Stimulated activated naive B cell treated with anti-CD40 and anti-IgM and Interleukin-4, amounts not matched to agents 10 μg/mL and 1 μg/mL and 100 μg/mL, for 72 hours (primary cell): ENCODE measurements at places on chromosomes 13 and 19.
A peak's percentile ranks its signal among the peaks of the same experiment; 100 is the strongest.

GRCh38 chr13:99227331-99227900 is 26.8 kb downstream of the UBAC2 start:
- no peak for DNase-seq

DNA sequence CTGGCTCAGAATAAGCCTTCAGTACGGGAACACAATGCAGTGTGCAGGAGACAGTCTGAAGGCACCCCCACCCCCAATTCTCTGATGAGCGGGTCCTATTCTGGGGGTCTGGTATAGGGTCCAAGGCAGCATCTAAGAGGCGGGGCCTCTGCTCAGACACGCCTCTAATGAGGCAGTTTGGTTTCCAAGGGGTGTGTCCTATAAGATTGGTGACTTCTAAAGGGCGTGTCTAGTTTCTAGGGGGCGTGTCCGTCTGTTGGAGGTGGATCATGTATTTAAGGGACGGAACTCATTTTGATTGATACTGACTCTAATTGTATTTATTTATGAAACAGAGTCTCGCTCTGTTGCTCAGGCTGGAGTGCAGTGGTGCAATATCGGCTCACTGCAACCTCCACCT is 8.7 kb downstream of the FIZ1 start:
- no peak for DNase-seq

GRCh38 chr13:28347456-28348371 is 147.2 kb downstream of the FLT1 start:
- DNase-seq = no peak

- DNase-seq = no peak
These were observed 33.1 kb downstream of the RGCC start for GRCh38 chr13:41490371-41491015.

GRCh38 chr19:50398675-50399367 is 14.7 kb downstream of the POLD1 start:
- no peak for DNase-seq

DNA sequence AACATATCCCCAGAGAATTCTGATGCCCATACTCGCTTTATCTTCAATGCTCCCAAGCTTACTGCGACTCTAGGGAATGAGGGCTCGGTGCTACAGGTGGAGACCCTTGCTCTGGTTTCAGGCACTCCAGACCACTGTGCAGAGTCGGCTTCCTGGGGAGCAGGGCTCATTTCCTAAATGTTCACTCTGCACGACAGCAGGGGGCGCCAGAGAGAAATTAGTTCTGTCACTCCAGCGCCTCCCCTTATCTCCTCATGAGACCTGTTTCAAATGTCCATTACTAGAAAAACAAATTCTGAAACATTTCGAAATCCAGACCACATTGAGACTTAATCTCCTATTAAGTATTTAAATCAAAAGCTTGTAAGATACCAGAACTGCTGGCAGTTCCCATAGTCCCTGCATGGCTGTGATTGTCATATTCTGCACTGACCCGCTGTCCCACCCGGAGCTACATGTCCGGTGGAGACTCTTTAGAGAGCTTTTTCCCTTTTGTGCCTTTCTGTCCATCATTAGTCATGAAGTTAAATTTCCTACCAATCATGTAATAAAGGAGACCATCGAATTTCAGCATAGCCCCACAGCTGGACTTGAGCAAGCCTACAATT is 22.4 kb downstream of the EPSTI1 start:
- DNase-seq = peak; percentile 53

DNA sequence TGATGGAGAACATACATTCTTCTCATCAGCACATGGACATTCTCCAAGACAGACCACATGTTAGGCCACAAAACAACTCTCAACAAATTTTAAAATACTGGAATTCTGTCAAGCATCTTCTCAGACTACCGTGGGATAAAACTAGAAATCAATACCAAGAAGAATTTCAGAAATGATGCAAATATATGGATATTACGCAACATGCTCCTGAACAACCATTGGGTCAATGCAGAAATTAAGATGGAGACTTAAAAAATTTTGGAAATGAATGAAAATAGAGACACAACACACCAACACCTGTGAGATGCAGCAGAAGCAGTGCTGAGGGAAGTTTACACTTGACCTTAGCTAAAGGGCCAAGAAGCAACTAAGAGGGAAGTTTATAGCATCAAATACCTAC is 162.8 kb downstream of the CACNA1A start:
- DNase-seq = no peak

GRCh38 chr13:29109987-29110386 is 289.8 kb downstream of the MTUS2 start:
- no peak for DNase-seq

DNA sequence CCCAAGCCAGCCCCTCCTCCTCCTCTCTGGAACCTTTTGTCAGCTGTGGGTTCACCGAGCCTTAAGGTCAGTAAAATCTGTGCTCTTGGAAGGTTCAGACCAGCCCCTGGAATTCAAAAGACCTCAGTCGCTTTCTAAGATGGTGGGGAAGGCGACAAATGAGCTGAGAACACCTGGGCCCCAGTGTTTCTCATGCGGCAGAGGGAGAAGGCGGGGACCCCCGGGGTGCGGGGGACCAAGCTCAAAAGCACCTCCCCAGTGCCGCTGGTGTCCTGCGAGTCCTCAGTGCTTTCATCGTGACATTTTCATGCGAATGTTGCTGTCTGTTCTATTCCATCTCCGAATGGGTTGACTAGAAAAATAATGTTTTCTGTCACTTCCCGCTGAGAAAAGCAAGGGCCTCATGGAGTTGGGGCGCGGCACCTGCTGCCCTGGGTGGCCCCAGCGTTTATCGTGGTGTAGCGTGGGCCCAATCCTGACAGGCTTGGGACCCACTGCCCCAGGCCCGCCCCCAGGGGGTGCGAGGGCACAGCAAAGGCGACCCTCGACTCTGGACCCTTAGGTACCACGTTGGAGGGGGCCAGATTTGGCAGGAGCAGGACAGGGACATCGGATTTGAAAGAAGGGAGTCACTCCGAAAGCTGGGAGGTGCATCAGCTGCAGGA is 751 bp upstream of the NTN5 start:
- no peak for DNase-seq

DNA sequence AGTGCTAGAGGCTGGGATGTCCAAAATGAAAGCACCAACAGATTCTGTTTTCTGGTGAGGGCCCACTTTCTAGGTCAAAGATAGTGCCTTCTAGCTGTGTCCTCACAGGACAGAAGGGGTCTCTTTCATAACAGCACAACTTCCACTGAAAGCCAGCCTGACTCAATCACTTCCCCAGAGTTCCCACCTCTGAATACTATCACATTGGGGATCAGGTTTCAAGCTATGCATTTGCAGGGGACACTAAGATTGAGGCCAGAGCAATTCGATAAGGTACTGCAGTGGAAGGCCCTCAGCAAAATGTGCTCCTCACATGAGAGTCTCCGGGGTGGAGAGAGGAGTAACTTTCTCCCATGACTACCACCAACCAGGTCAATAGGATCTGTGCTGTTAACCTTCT is 1501.5 kb downstream of the EFNB2 start:
- DNase-seq = no peak

GRCh38 chr13:42612021-42612765 is 38.2 kb downstream of the TNFSF11 start:
- no peak for DNase-seq

DNA sequence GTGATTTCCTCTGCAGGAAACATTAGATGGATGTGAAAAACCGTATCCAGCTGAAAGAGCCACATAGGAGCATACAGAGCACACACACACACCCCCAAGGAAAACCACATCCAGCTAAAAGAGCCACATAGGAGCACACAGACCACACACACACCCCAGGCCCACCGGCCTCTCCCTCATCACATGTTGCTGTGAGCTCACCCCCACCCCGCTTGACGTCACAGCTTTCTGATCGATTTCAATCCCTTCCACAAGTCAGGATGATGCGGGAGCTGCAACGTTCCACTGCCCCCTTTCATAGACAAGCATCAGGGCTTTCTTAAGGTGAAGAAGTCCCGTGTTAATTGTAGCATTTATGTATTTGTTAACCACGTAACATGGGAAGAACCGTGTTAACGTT is 72.4 kb upstream of the SOX1 start:
- DNase-seq = no peak
